ENCODE measurements at places on chromosomes 7 and 10.

DNA sequence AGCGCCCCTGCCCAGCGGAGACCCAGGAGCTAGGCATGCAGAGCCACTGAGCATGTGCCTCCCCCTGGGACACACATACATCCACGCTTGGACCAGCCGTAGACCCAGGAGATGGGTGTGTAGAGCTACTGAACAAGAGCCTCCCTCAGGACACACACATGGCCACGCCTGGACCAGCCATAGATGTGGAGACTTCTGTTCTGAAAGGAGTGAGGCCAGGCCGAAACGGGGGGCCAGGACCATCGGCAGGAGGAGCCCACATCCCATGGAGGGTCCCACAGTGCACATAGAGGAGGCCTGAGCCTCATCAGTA, 340.4 kb downstream of the TCERG1L start:
- no peak for DNase-seq

DNA sequence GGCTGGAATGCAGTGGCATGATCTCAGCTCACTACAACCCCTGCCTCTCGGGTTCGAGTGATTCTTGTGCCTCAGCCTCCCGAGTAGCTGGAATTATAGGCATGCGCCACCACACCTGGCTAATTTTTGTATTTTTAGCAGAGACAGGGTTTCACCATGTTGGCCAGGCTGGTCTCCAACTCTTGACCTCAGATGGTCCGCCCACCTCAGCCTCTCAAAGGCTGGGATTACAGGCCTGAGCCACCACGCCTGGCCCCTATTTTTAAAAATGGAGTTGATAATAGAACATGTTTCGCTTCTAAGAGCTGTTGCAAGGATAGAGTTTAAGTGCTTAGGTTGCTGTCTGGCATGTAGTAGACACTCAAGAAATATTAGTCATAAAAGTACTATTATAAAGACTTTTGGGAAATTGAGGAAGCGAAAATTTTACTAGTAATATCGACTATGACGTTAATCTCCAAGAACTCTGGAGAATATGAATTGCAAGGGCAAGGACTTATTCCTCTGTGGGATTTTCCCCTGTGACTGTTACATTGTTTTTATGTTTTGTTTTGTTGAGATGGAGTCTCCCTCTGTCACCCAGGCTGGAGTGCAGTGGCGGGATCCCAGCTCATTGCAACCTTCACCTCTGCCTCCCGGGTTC, 7.9 kb downstream of the GTF2I start:
- no peak for DNase-seq

- peak; percentile 76 for DNase-seq
Observed at GRCh38 chr7:28926871-28927597, 31.1 kb downstream of the TRIL start.

DNA sequence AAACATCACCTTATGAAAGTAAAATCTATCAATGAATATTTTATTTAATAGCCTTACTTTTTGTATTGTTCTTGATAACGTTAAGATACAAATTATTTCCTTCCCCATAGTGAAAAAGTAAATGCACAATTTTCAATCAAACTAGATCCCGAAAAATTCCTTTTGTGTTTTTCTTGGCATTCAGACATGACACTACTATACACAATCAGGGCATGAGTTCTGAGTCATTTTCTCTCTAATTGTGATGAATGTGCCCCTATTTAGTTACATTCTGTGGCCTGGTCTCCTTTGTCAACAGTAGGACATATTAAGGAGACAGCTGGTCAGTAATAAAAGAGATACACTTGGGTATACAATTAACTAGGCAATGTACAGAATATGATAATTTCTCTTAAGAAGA, 19.8 kb downstream of the COL1A2 start:
- no peak for DNase-seq

DNA sequence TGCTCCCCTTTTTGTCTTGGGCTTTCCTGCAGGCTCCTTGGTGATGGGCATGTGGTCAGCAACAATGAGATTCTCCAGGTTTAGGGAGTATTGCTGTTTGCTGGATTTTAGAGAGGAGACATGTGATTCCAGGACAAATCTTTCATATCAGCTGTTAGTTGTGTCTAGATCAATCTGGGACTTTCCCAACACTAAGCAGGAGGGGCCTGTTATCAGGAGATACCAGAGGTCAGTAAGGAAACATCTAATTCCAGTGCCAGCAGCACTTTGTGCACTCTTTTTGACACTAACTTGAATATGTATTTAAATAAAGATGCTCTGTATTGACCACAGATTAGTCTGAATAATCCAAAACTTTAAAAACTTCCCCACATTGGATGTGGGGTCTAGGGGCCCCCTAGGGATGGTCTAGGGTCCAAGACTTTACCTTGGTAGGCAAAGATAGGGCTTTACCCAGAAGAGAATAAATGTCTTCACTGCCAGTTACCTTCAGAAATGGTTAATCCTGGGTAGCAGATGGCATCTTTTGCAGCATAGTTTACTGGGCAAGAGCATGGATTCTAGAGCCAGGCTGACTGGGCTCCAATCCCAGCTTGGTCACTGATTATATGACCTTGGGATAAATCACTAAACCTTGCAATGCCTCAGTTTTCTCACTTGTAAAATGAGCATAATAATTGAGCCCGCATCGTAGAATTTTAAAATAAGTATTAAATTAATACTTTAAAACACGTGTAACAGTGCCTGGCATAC, 6.4 kb upstream of the FIGNL1 start:
- DNase-seq: no peak

DNA sequence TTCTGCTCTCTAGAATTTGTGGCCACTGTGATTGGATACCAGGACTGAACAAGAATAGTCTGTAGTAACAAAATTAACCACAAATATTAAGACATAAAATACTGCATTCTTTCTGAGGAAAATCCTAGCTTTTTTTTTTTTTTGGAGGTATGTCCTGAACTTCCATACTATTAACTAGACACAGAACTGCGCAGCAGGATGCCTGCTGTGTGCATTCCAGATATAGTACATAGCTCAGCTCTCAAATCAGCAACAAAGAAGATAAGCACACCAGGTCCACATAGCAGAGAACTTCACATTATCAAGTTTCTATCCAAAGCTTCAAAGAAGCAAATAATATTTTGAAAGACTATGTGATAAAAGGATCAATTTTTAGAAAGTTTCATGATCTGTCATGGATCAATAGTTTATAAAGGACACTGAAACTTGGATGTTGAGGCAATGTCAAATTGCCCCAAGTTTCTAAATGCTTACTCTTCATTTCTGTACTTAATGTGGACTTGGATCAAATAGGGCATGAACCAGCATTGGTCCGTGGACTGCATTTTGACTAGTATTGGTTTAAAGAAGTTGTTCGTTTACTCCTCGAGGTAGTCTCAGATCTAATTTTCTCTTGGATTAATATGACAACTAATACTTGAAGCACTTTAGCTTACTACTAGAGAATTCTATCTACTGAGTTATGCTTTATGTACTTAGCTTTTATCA, 15.4 kb downstream of the NAMPT start:
- DNase-seq: no peak

GRCh38 chr7:134394056-134394455, 64.8 kb downstream of the AKR1B1 start:
- DNase-seq: no peak

DNA sequence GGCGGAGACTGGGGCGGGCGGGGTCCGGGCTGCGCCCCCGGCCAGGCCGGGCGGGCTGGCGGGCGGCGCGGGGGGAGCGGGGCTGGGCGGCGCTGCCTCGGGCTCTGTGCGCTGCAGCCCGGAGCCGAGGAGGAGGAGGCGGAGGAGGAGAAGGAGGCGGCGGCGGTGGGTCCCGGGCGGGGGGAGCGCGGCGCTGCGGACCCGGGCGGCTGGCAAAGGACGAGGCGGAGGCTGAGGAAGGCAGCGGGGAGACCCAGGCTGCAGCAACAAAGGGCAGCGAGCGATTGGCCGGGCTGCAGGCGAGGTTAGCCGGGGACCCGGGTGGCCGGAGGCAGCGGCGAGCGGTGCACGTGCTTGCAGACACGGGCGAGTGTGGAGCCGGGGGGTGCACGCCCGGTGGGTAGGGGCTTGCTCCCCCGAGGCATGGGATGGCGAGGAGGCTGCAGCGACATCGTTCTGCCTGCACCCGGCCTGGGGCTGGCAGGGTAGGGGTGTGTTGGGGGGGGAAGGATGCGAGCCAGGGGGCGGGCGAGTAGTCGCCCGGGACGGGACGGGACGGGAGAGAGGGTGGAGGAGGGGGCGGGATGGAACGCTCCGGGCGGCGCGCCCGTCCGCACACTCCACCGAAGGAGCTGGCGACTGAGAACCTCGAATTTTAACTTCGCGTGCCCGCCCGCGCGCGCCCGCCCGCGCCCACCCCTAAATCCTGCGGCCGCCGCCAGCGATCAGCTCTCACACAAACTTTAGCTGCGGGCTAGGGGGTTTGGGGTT, 844 bp upstream of the KAT6B start:
- DNase-seq: peak; percentile 62

DNA sequence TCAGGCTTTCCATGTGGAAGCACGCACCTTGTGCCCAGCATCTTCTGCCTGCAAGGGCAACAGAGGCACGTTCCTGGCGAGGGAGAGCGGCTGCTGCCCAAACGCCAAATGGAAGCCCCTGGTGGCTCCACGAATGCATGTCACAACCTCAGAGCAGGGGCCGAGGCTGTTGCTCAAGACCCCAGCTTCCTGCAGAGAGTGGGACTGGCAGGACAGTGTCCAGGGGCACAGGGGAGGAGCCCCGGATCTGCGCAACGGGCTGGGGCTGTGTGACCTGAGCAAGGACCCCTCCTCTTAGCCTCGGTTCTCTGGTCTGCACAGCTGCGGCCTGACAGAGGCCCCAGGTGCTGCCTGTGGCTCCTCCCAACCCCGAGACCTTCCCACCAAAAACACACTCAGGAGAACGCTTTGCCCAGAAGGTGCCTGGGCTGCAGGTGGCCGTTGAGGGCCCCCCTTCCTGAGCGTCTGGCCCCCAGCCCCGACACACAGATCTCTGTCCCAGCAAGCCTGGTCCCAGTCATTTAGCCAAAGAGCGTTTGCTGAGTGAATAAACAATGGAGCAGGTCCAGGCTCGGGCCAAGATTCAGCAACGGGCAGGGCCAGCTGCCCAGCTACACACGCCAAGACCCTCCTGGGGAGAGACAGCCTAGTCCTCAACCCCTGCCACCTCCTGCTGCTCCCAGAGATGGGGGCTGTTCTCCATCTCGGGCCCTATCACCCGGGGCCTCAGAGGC, 1.2 kb downstream of the MICALL2 start:
- no peak for DNase-seq

DNA sequence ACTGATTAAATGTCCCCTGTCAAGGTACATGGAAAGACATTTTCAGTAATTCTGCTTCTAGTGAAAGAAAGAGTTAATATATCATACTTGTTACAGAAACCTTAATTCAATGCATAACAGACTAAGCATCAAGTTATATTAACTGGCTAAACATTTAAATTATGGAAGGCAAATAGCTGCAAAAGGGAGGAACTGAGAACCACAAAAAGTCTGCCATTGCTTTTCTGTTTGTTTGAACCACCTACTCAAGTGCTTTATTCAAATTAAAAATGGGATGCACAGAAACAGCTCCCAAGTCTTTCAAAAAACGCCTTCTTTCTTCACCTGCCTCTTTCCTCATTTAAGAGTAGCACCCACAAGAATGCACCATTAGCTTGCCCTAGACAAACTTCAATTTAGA, 271.9 kb downstream of the RNLS start:
- no peak for DNase-seq

DNA sequence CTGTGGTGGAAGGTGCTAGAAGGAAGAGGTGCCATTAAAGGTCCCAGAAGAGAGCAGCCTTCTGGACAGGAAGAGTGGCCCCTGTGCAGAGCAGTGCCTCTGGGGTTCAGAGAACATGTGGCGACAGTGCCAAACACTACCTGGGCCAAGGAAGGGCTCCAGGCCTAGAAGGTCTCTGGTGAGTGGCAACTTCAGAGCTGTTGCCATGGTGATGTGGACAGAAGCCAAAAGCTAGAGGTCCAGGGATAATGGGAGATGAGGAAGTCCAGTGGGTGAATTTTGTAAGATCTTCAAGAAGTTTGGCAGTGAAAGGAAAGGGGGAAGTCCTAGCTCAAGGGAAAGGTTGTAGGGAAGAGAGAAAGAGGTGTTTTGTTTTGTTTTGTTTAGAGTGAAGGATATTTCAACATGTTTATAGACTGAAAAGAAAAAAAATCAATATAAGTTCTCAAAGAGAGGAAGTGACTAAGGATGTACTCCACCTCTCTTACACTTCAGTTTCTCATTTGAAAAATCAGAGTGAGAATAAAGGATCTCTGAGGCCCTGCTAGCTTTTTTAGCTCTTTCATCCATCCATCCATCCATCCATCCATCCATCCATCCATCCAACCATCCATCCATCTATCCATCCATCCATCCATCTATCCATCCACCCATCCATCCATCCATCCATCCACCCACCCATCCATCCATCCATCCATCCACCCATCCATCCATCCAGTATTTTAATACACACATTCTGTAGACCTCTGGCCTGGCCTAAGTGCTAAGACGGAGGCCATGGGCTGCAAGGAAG, 77.1 kb upstream of the DUSP5 start:
- DNase-seq: no peak

- DNase-seq: no peak
Observed at GRCh38 chr7:95781961-95782586, 9.7 kb downstream of the DYNC1I1 start.

DNA sequence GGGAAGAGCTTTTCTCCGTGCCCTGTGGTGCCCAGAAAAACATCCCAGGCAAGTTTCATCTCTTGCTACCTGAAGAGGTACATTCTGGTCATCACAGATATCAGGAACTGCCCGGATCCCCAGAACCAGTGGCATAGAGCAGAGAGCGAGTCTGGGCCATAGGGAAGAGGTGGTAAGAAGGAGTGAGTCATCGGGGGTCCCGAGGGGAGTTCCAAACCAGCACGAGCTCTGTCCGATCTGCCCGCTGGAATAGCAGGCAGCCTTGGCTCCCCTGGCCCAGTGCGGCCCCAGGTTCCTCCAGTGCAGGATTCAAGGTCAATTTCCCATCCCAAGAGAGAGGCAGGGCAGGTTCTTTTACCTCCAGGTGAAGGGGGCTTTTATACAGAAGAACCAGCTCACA, 124.7 kb downstream of the RGS10 start:
- no peak for DNase-seq

DNA sequence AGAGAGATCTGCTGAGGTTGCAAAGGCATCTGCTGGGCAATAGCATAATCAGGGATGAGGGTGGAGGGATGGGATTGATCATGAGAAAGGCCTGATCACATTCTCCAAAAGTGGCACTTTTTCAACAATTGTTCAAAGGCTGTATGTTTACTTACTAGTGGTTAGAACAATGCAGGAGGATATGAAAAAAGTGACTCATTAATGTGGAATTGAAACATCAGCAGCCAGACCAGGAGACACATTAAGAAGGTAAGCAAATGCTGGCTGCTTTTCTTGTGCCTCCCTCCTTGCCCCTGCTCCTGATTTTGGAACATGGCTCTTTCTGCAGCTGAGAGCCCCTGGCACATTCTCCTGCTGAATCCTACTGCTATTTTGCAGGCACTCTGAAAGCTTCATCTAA, 63.5 kb downstream of the FAM204A start:
- no peak for DNase-seq

All from CD4-positive, alpha-beta T cell treated with Interleukin-17A for 1 hour (primary cell).